ENCODE measurements at places on chromosomes 7 and 10. TPM values are rescaled to one million over a fixed set of nuclear protein-coding genes. Genes with fewer than 3 reads are reported as not detected.

The PDK4 gene
- total RNA-seq = 0.35 TPM

The SPDYE2B gene
- total RNA-seq = not detected

The ADCY1 gene
- not detected for total RNA-seq

GRCh38 chr7:40000734-40001315 lies 50.8 kb downstream of the CDK13 start:
- no peaks in the 10 kb centered on the region for H3K4me1 ChIP-seq
- H3K27ac ChIP-seq = no peak overlapping the region
- DNase-seq = no peak
- peaks cover 10% of the 10 kb centered on the region for H3K36me3 ChIP-seq
- no peak overlapping the region for H3K4me3 ChIP-seq
- no peaks in the 10 kb centered on the region for H3K27me3 ChIP-seq

DNA sequence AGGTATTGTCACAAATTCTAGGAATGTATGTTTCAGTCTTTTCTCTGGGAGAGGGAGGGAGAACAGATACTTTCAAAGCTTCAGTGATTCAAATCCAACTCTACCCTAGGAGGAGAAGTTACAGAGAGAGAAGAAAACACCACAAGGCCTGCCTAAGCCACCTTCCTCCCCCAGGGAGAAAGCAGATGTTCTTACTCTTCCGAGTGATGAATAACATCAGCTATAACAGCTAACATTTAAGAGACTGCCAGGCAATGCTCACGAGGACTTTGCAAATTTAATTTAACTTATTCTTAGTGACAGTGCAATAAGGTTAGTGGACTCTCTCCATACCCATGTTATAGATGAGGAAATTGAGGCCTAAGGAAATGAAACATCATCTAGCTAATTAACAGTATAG lies 36.8 kb downstream of the TAS2R41 start:
- DNase-seq = no peak
- no peak overlapping the region for H3K4me3 ChIP-seq
- H3K27me3 ChIP-seq = no peaks in the 10 kb centered on the region
- no peaks in the 10 kb centered on the region for H3K4me1 ChIP-seq
- no peaks in the 10 kb centered on the region for H3K36me3 ChIP-seq
